ENCODE measurements at places on chromosomes 1 and 21.

- peaks cover 6% of the 10 kb centered on the region for H3K27me3 ChIP-seq
- no peaks in the 10 kb centered on the region for H3K36me3 ChIP-seq
Observed at GRCh38 chr1:22239378-22239777, 96.5 kb upstream of the WNT4 start.

GRCh38 chr21:26888256-26888655, 43.0 kb upstream of the ADAMTS1 start:
- H3K27ac ChIP-seq: no peak overlapping the region
- no peaks in the 10 kb centered on the region for H3K4me1 ChIP-seq
- no peak overlapping the region for H3K4me3 ChIP-seq
- H3K27me3 ChIP-seq: no peaks in the 10 kb centered on the region
- no peaks in the 10 kb centered on the region for H3K36me3 ChIP-seq

GRCh38 chr1:4137621-4138415, 237.7 kb upstream of the C1orf174 start:
- no peak overlapping the region for H3K4me3 ChIP-seq
- H3K4me1 ChIP-seq: no peaks in the 10 kb centered on the region
- H3K27ac ChIP-seq: no peak overlapping the region
- DNase-seq: no peak
- no peaks in the 10 kb centered on the region for H3K36me3 ChIP-seq
- no peaks in the 10 kb centered on the region for H3K27me3 ChIP-seq

GRCh38 chr1:43706598-43707189, 642 bp upstream of the ST3GAL3 start:
- H3K4me3 ChIP-seq: peak overlapping the region; percentile 85
- peaks cover 43% of the 10 kb centered on the region for H3K36me3 ChIP-seq
- H3K27me3 ChIP-seq: no peaks in the 10 kb centered on the region
- peak overlapping the region; percentile 75 for H3K27ac ChIP-seq
- peaks cover 42% of the 10 kb centered on the region for H3K4me1 ChIP-seq

- H3K4me3 ChIP-seq: no peak overlapping the region
- no peak overlapping the region for H3K27ac ChIP-seq
- H3K36me3 ChIP-seq: no peaks in the 10 kb centered on the region
- DNase-seq: no peak
- H3K27me3 ChIP-seq: peaks cover 47% of the 10 kb centered on the region
Observed at GRCh38 chr1:85289848-85290335, 13.5 kb upstream of the BCL10 start.

DNA sequence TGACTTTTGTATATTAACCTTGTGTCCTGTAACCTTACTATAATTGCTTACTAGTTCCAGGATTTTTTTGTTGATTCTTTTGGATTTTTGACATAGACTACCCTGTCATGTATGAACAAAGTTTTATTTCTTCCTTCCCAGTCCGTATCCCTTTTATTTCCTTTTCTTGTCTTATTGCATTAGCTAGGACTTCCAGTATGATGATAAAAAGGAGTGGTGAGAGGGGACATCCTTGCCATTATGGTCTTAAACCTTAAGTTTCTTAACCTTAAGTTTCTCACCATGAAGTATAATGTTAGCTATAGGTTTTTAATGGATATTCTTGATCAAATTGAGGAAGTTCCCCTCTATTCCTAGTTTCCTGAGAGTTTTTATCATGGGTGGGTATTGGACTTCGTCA, 24.5 kb upstream of the TBX19 start:
- H3K27ac ChIP-seq: no peak overlapping the region
- no peak for DNase-seq
- H3K27me3 ChIP-seq: no peaks in the 10 kb centered on the region
- H3K4me1 ChIP-seq: peaks cover 14% of the 10 kb centered on the region
- H3K4me3 ChIP-seq: no peak overlapping the region

GRCh38 chr1:185734929-185735700, 924 bp downstream of the HMCN1 start:
- peaks cover 16% of the 10 kb centered on the region for H3K4me1 ChIP-seq
- H3K27me3 ChIP-seq: peaks cover 61% of the 10 kb centered on the region
- no peak for DNase-seq
- H3K4me3 ChIP-seq: peak overlapping the region; percentile 34

- peak; percentile 32 for DNase-seq
- H3K27ac ChIP-seq: no peak overlapping the region
- H3K4me1 ChIP-seq: peaks cover 10% of the 10 kb centered on the region
- H3K4me3 ChIP-seq: no peak overlapping the region
Observed at GRCh38 chr1:185170291-185170848, 13.4 kb downstream of the SWT1 start.

GRCh38 chr1:158155673-158156072, 25.0 kb upstream of the CD1D start:
- peaks cover 7% of the 10 kb centered on the region for H3K27me3 ChIP-seq
- no peak overlapping the region for H3K27ac ChIP-seq
- H3K36me3 ChIP-seq: no peaks in the 10 kb centered on the region
- peaks cover 2% of the 10 kb centered on the region for H3K4me1 ChIP-seq

GRCh38 chr1:5711079-5711478, 281.1 kb downstream of the NPHP4 start:
- no peaks in the 10 kb centered on the region for H3K36me3 ChIP-seq
- no peaks in the 10 kb centered on the region for H3K27me3 ChIP-seq
- no peak overlapping the region for H3K27ac ChIP-seq
- DNase-seq: no peak
- H3K4me1 ChIP-seq: no peaks in the 10 kb centered on the region

DNA sequence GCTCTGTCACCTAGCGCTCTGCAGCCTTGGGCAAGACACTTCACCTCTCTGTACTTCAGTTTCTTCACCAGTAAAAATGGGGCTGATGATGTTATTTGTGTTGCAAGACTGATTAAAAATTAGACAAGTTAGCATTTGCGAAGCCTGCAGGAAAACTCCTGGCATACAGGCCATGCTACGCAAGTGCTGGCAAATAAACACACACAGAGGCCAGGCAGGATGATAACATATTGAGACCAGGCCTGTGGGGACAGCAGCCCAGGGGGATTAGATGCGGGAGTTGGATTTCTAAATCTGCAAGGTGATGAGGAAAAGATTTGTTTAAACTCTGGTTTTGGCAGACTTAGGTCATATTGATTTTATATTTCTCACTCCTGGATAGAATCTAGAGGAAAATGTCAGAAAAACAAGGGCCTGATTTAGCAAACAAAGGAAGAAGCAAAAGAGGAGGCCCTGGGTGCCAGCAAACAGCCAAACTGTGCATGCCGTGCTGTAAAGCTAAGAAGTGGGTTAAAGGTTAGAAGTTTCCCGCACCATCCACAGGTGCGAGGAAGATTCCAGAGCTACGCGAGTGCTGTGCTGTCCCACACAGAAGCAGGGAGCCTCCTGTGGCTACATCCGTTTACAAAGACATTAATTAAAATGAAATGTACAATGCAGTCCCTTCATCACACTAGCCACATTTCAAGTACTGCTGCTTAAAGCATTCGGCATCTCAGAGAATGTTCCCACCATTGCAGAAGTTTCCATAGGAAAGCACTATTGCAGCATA, 532.2 kb downstream of the NPHP4 start:
- no peaks in the 10 kb centered on the region for H3K27me3 ChIP-seq
- no peak overlapping the region for H3K27ac ChIP-seq
- DNase-seq: no peak
- no peaks in the 10 kb centered on the region for H3K4me1 ChIP-seq

DNA sequence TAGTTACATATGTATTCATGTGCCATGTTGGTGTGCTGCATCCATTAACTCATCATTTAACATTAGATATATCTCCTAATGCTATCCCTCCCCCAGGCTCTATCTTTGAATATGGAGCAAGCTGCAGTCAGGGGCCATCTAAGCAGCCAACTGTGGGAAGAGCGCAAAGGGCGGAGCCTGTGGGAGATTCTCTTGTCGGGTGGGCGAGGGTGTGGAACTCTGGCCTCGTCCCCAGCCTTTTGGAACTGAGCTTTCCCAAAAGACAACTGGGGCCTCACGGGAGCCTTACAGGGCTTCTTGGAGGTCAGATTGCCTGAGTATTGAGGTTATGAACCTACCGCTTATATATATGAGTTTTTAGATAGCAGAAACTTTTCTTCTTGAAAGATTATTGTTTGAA, 117.2 kb downstream of the HHAT start:
- H3K36me3 ChIP-seq: no peaks in the 10 kb centered on the region
- no peak overlapping the region for H3K4me3 ChIP-seq
- peak overlapping the region; percentile 46 for H3K27ac ChIP-seq
- peaks cover 8% of the 10 kb centered on the region for H3K27me3 ChIP-seq

GRCh38 chr1:47437447-47438164, at the start of gene FOXD2:
FOXD2 (plus strand) TSS chr1:47438044; CDS start chr1:47438136, 92 bp downstream.
- H3K4me1 ChIP-seq: peaks cover 25% of the 10 kb centered on the region
- peaks cover 28% of the 10 kb centered on the region for H3K27me3 ChIP-seq
- peak; percentile 85 for DNase-seq
- H3K36me3 ChIP-seq: peaks cover 35% of the 10 kb centered on the region

GRCh38 chr1:205792481-205792881, 17.2 kb upstream of the RAB29 start:
- H3K27me3 ChIP-seq: no peaks in the 10 kb centered on the region
- no peak overlapping the region for H3K27ac ChIP-seq
- peaks cover 28% of the 10 kb centered on the region for H3K4me1 ChIP-seq
- H3K4me3 ChIP-seq: no peak overlapping the region
- no peak for DNase-seq
- H3K36me3 ChIP-seq: peaks cover 69% of the 10 kb centered on the region

GRCh38 chr21:34952701-34953100, 96.4 kb downstream of the RUNX1 start:
- no peak overlapping the region for H3K27ac ChIP-seq
- H3K4me1 ChIP-seq: peaks cover 71% of the 10 kb centered on the region
- DNase-seq: no peak
- no peaks in the 10 kb centered on the region for H3K27me3 ChIP-seq
- H3K4me3 ChIP-seq: no peak overlapping the region
- peaks cover 56% of the 10 kb centered on the region for H3K36me3 ChIP-seq

DNA sequence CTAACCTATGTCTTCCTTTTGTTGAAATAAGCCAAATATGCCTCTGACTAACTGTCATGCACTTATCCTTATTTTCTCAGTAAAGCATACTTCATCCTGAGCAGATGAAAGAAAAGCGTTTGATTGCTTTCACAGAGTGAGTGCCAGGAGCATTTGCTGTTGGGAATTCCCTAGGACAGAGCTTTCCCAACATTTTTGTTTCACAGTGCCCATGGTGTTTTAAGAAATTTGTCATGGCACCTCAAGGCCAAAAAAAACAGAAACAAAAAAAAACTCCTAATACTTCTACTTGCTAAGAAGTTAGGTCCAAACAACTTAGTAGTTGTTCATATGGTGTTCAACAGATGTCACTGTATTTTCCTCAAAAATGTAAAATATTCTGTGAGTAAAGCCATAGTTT, 120.8 kb upstream of the BMP8A start:
- H3K4me3 ChIP-seq: no peak overlapping the region
- peaks cover 64% of the 10 kb centered on the region for H3K36me3 ChIP-seq
- no peak for DNase-seq
- H3K27ac ChIP-seq: no peak overlapping the region

DNA sequence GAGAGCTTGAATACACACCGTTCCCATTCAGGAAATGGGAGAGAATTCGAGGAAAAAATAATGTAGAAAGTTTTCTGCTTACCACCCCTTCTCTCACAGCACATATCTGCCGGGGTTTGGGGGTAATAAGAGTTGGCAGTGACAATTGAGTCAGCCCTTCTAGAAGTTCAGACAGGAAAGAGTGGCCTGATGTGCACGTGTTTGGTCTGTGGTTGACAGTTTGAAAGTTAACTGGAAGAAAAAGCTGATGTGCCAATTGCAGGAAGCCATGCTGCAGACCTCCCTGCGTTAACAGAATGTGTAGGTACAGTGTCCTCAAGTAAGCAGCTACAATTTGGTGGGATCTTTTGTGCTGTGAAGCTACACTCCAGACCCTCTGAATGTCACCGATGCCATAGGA, 50.9 kb downstream of the DHX9 start:
- DNase-seq: no peak
- H3K27me3 ChIP-seq: peaks cover 4% of the 10 kb centered on the region
- H3K4me1 ChIP-seq: peaks cover 25% of the 10 kb centered on the region
- no peak overlapping the region for H3K4me3 ChIP-seq
- no peak overlapping the region for H3K27ac ChIP-seq

DNA sequence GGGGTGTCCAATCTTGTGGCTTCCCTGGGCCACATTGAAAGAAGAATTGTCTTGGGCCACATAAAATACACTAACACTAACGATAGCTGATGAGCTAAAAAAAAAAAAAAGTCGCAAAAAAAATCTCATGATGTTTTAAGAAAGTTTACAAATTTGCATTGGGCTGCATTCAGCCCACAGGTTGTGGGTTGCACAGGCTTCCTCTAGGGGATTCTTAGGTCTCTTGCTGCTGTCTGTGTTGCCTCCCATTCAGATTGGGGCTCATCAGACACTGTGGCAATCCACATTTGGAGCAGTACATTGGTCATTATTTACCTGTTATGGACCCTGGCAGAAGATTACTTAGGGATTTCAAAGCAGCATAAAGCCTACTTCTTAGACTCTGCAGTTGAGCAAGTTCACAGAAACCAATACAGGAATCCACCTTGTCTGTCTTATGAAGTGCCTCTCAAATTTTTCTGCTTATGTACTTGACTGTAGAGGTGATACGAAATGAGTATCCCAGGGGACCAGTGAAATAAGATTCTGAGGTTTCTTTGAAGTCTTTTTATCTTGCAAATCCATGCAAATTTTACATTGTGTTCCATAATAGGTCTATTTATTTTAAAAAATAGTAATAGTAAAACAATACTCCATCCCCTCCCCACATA, 205.5 kb downstream of the RPS6KC1 start:
- H3K27me3 ChIP-seq: no peaks in the 10 kb centered on the region
- no peak overlapping the region for H3K4me3 ChIP-seq
- no peak for DNase-seq
- H3K36me3 ChIP-seq: no peaks in the 10 kb centered on the region
- H3K27ac ChIP-seq: no peak overlapping the region

GRCh38 chr1:109281680-109282496, 1.1 kb downstream of the PSRC1 start:
- H3K36me3 ChIP-seq: peaks cover 13% of the 10 kb centered on the region
- H3K4me1 ChIP-seq: peaks cover 27% of the 10 kb centered on the region
- H3K27ac ChIP-seq: no peak overlapping the region
- H3K27me3 ChIP-seq: peaks cover 2% of the 10 kb centered on the region

- H3K4me3 ChIP-seq: no peak overlapping the region
- no peaks in the 10 kb centered on the region for H3K4me1 ChIP-seq
- H3K27me3 ChIP-seq: no peaks in the 10 kb centered on the region
- no peaks in the 10 kb centered on the region for H3K36me3 ChIP-seq
Observed at GRCh38 chr1:38926091-38926490, 15.5 kb downstream of the RHBDL2 start.

DNA sequence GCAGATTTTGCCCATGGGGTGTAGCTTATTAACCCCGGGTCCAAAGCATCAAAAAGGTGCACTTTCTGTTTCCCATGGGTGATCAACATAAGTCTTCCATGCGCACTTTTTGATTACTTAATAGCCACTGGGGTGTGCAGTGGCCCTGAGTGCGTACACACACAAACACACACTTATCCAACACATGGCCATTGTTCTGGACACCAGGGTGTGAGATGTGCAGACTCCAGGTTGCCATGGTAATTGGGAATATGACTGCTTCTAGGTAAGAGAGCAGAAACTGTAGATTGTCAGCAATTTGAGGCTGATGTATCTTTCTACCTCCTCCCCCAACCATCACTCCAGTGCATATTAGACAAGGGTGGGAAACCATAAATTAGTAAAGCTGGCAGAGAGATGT, 68.8 kb downstream of the MAB21L3 start:
- no peak for DNase-seq
- peaks cover 6% of the 10 kb centered on the region for H3K27me3 ChIP-seq
- H3K36me3 ChIP-seq: no peaks in the 10 kb centered on the region
- no peak overlapping the region for H3K27ac ChIP-seq
- no peak overlapping the region for H3K4me3 ChIP-seq

- H3K36me3 ChIP-seq: peaks cover 11% of the 10 kb centered on the region
- no peak overlapping the region for H3K27ac ChIP-seq
- no peaks in the 10 kb centered on the region for H3K27me3 ChIP-seq
- H3K4me1 ChIP-seq: peaks cover under 1% of the 10 kb centered on the region
- no peak overlapping the region for H3K4me3 ChIP-seq
Observed at GRCh38 chr1:62457955-62458354, 21.1 kb downstream of the USP1 start.
